ENCODE measurements at places on chromosomes 12 and 14. TPM values are rescaled to one million over a fixed set of nuclear protein-coding genes. Genes with fewer than 3 reads are reported as not detected.

GRCh38 chr14:96086032-96086431, 46.9 kb downstream of the C14orf132 start:
- no peak for DNase-seq

DNA sequence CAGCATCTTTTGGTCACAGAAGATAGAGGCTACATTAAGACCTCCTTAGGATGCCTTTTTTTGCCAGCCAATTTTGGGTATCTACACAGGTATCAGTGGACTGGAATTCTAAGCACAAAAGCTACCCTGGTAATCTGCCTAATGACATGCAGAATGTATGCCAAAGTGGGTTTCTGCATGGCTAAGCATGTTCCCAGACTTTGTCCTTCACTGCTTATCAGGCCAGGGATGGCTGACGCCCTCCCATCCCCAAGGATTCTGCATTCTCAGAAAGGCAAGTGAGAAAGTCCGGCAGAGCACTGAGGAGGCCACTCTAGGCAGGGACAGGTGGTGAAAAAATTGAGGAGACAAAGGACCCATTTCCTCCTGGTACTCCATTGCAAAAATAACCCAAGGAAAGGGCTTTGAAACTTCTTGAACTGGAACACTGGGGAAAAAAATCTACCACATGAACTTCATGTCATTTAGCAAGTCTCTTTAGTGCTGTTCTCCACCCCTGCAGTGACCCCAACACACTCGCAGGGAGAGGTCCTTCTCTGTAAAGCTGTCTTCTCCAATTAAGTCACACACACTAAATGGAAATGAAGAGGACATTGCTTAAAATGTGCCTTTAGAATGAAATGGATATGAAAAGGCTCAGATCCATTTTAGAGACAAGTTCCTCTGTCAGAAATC, 91.7 kb upstream of the MAX start:
- no peak for DNase-seq

- DNase-seq: no peak
Observed at GRCh38 chr12:47414511-47414910, 291.3 kb downstream of the RPAP3 start.

GRCh38 chr12:124454735-124455134, 112.7 kb downstream of the NCOR2 start:
- DNase-seq: no peak

Gene SPTB
- total RNA-seq: 0.09 TPM

Gene BBOF1
- total RNA-seq: 2.6 TPM

Gene DDN
- not detected for total RNA-seq

Gene FOXG1
- total RNA-seq: not detected

Gene ARMH4
- total RNA-seq: not detected

Gene P2RX2
- not detected for total RNA-seq
